ENCODE measurements at places on chromosomes 1 and 21.
A peak's percentile ranks its signal among the peaks of the same experiment; 100 is the strongest.

DNA sequence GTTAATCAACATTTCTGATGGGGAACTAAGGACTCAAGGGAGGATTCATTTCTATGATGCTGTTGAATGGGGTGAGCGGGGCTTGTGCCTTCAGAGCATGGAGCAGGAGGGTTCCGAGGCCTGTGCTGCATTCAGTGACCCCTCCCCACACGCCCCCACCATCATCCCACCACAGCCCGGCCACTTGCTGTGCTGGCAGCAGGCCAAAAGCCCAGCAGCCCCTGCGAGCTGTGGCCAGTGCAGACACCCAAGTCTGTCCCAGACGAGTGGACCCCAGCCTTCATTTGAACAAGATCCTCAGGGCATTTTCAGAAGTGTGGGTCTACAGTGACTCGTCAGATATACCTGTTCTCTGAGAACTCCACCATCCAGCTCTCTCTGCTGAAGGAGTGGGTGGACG is 242.0 kb downstream of the GRIK3 start:
- DNase-seq: no peak

DNA sequence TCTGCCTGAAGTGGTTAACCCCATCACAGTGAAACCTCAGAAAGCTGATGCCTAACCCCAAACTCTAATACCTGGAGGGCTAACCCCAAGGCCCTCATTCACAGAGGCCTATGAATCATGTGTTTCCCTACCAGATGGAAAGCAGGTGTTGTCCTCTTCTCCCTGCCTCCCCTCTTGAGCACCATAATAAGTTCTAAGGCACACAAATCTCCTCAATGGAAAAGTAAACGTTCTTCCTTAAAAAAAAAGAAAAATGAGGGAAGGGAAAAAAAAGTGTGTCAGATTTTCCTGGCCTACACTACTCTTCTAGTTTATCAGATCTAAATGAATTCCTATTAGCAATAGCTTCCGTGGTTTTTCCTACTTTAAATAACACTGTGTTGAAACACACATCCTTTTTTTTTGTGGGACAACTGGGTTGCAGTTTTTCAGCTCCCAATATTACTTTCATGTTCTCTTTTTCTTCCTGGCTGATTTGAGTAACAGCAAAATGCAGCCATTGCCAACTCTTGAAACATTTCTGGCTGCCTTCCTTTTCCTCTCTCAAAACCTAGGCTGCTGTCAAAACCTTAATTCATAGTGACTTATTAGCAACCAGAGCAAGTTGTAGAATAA is 43.2 kb downstream of the SLC44A3 start:
- DNase-seq: peak; percentile 64

DNA sequence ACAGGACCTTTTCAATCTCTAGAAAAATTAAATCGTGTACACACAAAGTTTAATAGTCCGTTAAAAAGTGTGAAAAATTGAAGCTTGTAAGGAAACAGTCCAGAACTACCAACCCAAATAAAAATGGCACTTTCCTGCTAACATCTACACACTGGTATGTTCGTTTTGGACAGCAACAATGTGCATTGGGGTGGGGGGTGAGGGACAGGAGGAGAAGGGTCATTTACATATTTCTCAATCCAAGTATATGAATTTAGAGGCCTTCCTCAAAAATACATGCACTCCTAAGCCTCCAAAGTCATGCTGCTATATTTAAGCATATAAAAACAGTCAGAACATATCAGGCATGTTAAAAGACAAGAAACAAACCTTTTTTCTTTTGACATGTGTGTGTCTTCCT is 2.5 kb downstream of the PPP1R15B start:
- peak; percentile 19 for DNase-seq

- no peak for DNase-seq
These were observed 132.3 kb downstream of the BEND5 start for GRCh38 chr1:48644190-48644900.

DNA sequence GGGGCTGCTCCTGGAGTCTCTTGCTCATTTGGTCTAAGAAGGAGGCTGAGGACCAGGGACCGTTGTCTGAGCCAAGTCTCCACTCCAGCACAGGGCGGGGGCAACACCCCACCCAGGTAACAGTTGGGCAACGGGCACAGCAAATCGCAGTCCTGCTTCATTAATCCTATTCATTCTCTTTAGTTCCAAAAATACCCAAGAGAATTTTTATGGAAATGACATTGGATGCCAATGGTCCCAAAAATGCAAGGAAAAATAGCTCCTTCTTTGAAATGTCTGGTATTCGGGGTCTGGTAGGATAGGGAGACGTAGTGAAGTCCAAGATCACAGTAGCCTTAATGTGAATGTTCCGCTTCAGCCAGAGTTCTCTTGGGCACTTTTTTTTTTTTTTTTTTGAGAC is 74.0 kb downstream of the ATP5PO start:
- no peak for DNase-seq

DNA sequence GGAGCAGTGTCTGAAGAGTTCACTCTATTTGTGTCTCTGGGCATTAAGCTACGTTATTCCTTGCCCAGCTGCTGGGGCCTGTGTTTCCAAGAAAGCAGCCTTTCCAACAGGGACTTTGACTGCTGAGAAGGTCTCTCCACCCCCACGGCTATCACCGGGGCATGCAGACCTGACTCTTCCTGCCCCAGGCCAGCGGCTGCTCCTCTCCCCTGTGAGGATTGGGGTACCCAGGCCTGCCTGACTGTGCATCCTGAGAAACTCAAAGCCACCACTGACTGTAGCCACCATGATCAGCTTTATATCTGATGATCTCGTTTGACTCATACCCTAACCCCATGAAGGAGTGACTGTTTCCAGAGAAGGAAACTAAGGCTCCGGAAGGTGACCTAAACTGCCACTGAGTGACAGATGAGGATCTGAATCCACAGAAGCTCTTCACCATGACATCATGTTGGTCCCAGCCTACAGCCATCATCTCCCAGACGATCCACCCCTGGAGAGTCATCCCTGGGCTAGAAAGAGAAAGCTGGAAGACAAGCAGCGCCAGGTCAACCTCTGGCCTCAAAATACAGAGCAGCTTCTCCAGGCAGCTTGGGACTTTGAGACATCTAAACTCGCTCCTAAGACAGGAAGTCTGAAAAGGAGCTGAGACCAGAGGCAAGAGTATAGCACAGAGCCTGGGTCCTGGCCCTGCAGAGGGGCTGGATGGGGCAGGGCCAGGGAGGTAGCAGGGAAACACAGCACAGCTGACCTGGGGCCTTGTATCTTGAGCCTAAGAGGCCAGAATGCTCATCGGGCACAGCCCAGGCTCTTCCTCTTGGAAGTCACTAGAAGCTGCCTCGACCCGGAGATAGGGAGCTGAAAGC is 244.0 kb upstream of the VAMP3 start:
- DNase-seq: peak; percentile 84

DNA sequence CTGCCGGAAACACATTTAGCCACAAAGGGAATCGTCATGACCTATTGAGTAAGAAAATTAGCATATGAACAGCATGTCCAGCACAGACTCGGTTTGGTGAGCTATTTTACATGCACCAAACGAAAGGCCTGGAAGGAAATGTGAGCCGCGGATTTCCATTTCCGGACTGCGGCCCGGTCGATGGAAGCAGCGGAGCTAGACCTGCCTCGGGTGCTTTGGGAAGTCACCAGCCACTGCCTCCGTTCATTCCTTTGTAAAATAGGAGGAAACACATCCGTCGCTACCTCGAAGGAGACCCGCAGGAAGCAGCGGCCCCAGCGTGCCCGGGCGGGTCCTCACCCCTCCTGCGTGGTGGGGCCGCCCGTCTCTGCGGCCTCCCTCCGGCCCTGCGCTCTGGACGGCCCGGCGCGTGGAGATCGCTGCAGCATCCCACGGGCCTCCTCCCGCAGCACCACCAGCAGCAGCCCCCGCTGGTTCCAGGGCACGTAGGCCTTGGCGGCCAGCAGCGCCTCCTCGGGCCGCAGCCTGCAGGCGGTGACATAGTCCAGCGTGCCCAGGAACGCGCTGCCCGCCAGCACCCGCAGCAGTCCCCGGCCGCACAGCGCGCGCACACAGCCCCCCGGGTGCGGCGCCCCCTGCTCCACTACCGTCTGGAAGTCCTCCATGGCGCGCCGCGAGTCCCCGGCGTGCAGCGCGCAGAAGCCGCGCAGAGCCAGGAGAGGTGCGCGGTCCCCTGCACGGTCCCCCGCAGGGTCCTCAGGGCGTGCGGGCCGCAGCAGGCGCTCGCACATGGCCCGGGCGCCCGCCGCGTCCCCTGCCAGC is 12.1 kb downstream of the TTC34 start:
- DNase-seq: no peak

- no peak for DNase-seq
These were observed at the start of gene SEC16B for GRCh38 chr1:177969825-177970371. SEC16B (minus strand) TSS chr1:177970058; CDS start chr1:177967981, 2,077 bp downstream.

- DNase-seq: no peak
These were observed 81.4 kb downstream of the CHRM3 start for GRCh38 chr1:239467730-239468129.

DNA sequence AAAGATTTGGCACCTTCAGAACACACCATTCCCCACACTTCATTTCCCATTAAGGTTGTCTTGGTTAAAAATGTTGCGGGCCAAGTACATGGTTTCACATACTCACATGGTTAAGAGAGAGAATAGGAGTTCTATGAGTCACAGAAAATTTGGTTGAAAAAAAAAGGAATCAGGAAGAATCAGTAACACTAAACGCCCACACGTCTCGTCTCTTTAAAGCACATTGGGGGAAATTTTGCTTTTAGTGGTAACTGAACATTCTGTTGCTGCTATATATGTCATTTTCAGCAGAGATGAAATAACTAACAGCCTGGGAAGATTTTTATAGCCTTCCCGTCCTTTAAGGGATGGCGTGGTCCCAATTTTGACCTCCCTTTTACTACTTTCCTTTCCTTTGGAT is 132.9 kb upstream of the ERG start:
- DNase-seq: peak; percentile 12

- peak; percentile 13 for DNase-seq
These were observed 29.1 kb downstream of the LGALS8 start for GRCh38 chr1:236552901-236553300.

Data from ELR (cell line).